Stimulated activated CD4-positive, alpha-beta T cell treated with anti-CD3 and anti-CD28 coated beads, Interleukin-12 subunit alpha, Interleukin-12 subunit beta, amount 100 ng/mL, for 48 hours (primary cell): ENCODE measurements at places on chromosomes 4 and X.

- no peak for DNase-seq
Measured at GRCh38 chr4:54277691-54278090, 48.6 kb downstream of the PDGFRA start.

GRCh38 chrX:79139446-79139845 is 5.0 kb upstream of the GPR174 start:
- no peak for DNase-seq

DNA sequence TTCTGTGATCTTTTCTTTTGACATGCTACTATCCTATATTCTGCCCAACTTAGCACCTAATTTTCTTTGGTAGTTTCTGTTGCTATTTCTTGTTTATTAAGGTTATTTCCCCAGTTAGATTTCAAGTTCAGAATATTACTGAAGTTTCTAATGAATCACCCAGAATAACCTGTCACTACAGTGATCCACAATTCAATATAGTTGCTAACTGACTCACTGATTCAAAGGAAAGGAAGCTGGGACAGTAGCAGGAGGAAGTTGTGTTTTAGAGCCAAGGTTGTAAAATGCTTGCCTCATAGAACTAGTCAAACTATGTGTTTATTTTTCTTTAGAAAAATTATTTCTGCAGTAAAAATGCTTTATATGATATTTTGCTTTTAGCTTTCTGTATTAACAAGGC is 37.4 kb downstream of the PAK3 start:
- DNase-seq = no peak

DNA sequence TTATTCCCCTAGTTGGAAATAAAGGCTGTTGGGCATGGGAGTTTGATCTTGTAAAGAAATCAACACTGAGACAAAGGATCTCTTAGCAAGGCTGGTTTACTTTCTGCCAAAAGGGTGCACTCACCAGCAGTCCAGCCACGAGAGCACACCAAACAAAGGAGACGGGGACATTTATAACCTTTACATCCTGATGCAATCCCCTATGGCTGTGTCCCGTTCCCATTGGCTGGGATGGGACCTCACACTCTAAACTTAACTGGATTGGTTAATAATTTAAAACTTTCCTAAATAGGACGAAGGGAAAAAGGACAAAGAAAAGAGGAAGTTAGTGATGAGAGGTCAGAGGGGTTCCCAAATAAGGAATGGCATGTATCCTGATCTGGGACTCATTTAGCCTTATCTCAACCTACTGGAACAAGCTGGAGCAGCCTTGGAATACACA is 17.9 kb downstream of the METAP1 start:
- DNase-seq = no peak

GRCh38 chr4:162849937-162850336 is 316.8 kb downstream of the NAF1 start:
- DNase-seq = no peak

- no peak for DNase-seq
Measured at GRCh38 chrX:136735601-136736000, 45.1 kb downstream of the ARHGEF6 start.
